ENCODE measurements at places on chromosomes 1 and 21. TPM values are rescaled to one million over a fixed set of nuclear protein-coding genes. Genes with fewer than 3 reads are reported as not detected.

- no peak for DNase-seq
These were observed 38.1 kb downstream of the MIGA1 start for GRCh38 chr1:77817368-77818209.

Gene IL22RA1
- not detected for total RNA-seq

DNA sequence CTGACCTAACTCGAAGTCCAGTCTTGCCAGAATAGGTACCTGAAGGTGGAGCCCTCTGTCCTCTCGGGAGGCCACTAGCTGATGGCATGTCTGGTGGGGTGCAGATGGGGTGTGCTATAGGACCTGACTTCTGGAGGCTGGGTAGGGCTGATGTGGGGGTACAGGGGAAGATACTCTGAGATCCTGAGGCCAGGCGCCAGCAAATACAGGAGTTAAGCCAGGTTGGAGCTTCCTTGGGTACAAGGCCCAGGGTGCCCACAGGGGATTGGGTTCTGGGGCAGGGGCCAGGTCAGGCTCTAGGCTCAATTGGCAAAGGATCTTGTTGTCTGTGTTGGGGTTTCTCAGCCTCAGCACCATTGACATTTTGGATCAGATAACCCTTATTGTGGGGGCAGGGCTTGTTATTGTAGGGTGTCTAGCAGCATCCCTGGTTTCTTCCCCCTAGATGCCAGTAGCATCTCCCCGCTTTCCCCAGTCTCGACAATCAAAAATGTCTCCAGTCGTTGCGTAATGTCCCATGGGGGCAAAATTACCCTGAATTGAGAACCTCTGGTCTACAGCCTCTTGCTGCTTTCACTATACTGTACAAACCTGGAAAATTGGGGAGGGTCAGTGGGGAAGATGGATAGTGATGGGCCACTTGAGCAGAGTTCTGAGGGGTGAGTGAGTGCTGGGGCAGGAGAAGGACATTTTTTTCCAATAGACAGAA, 9.2 kb downstream of the PTPRF start:
- no peak for DNase-seq

Gene PLOD1
- 204 TPM for total RNA-seq

DNA sequence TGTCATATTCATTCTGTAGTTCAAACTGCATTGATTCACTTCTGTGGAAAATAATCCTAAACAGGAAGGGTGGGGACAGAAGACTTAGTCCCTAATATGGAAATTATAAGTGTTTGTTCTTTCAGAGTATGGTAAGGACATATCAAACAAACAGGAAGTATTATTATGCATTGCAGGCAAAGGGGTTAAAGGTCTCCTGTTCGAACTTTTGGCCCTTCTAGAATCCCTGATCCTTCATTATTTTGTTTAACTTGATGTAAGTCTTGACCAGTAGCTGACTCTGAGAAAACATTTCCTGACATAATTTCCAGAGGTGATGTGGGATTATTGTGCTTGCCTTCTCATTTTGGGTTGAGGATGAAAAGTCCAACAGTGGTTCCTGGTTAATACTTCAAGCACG, 215.4 kb upstream of the ADGRL2 start:
- DNase-seq: no peak

Gene DENND2C
- total RNA-seq: 2.1 TPM

- DNase-seq: no peak
These were observed 17.6 kb downstream of the GPR137B start for GRCh38 chr1:236159704-236160539.

GRCh38 chr1:14350197-14350596, 248.3 kb upstream of the KAZN start:
- no peak for DNase-seq

DNA sequence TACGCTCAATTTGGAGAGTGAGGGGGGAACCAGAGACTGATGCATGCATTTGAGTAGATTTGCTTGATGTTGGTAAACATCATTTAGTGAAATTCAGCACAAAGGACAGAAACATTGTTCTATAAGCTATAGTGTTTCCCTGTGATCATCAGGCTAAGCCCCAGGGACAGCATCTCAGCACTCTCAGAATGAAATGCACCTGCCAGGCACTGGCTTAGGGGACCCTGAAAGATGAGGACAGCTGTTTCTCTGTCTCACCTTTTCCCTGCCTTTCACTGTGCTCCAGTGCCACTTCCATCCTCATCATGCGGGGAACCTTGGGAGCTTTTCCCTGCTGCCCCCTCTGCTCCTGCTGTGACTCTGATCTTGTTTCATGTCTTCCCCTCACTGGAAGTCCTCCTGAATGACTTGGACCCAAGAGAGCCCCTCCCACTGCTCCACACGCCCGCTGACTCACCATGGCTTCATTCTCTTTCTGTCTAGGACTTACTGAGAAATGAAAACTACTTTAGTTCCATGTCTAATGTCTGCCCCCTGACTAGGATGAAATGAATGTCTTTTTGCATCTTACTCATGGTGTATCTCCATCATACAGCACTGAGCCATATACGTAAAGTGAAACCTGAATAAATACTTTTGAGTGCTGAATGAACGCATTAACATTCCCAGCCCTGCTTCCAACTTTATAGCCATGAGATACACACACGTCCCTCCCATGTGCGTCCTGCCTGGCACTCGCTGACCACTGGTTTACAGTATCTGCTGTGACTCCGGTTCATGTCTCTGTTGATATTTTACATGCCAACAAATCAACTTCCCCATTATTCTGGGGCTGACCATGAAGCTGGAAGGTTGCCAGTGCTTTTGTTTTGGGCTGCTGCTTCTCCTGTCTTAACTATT, 182.0 kb downstream of the PCP4 start:
- DNase-seq: no peak

- DNase-seq: no peak
These were observed 151.7 kb downstream of the COP1 start for GRCh38 chr1:176055398-176055797.

Measured in osteocyte (in vitro differentiated cells).